ENCODE measurements at places on chromosomes 6 and 20.

DNA sequence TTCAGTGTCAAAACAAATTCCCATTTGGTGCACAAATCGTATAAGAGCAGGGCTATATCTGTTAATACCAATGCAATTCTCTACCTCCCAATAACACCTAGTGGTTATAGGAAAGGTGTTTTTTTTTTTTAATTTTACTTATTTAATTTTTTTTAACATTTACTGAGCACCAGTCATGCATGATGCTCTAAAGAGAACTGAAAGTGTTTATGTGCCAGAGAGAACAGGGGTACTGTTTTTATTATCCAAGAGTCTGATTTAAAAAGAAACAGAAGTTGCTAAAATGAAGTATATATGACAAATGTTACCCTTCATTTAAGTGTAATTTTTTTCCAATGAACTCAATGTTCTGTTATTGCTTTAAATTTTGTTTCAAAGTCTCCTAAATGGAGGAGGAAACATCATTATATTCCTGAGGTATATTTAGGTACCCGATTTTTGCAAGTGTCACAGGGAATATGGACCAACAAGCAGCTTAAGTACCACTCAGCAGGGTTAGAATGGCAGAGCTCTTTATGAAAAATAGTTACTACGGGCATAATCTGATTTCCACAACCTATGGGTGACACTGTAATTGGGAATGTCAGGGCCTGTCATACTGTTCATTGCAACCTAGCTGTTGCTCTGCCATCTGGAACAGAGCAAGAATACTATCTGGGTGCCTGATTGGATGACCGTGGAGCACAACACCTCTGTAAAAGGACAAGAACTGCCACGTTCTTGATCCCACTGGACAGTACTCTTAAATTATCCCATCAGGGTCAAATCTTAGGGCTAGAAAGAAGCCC lies 195.4 kb downstream of the KHDRBS2 start:
- no peak for DNase-seq

DNA sequence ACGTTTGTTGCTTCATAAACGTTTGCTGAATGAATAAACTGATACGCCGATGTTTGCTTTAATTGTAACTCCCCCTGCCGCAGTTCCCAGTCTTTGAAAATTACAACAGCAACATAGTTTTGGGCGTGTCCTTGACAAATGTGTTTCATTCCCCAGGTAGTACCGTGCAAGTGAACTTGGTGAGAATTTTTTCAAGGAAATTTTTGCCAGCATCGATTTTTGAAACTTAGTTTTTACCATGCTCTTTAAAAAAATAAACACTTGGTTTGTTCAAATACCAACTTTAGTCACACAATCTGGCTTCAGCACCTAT lies 60.1 kb downstream of the FAM217A start:
- DNase-seq, result no peak

DNA sequence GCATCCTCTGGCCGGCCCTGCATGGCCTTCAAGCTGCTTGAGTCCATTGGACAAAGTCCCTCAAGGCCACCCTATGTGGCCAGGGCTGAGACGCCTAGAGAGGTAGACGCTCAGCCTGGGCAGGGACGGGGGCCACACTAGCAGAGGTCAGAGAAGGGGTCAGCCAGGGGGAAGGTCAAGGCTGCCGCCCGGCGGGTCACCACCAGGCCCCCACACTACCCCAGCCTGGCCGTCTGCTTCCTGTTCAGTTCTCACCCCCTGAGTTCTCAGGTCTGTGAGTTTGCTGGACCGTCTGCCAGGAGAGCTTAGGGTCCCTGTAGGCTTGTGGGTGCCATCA lies 37.3 kb downstream of the NTSR1 start:
- no peak for DNase-seq

- no peak for DNase-seq
Measured at GRCh38 chr6:167907837-167908681, 81.3 kb downstream of the AFDN start.

- no peak for DNase-seq
Measured at GRCh38 chr6:102197211-102197610, 803.7 kb downstream of the GRIK2 start.

Data from activated CD4-positive, alpha-beta T cell treated with anti-CD3 and anti-CD28 coated beads, Interleukin-2, amount 50 U/mL, for 24 hours (primary cell).